Cerebellar nuclear complex (tissue), 1 donor: ENCODE measurements at places on chromosomes 7 and 10.

DNA sequence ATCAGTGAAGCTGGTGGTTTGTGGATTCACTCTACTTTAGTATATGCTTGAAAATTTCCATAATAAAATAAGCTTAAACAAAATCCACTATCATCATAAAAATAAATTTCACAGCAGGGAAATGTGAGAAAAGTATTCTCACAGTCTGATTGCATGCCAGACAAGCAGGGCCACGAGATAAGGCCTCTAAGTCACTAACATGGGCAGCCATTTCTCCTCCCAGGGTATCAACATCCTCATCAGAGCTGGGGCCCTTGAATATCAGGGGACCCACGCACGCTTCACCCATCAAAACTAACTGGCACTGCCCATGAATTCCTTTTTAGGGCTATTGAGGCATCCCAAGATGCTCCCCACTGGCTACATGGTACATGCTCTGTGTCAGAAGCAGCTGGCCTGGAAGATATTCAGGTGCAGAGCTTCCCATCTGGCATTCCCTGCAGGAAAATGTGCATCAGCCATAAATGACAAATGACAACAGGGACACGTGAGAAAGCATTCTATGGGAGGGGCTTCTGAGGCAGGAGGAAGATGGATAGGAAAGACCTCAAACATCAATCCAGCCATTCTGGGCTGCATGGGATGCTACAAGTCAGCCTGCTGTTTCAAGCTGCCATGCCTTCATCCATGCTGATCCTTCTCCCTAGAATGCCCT, 17.4 kb downstream of the CCDC6 start:
- no peak for DNase-seq

DNA sequence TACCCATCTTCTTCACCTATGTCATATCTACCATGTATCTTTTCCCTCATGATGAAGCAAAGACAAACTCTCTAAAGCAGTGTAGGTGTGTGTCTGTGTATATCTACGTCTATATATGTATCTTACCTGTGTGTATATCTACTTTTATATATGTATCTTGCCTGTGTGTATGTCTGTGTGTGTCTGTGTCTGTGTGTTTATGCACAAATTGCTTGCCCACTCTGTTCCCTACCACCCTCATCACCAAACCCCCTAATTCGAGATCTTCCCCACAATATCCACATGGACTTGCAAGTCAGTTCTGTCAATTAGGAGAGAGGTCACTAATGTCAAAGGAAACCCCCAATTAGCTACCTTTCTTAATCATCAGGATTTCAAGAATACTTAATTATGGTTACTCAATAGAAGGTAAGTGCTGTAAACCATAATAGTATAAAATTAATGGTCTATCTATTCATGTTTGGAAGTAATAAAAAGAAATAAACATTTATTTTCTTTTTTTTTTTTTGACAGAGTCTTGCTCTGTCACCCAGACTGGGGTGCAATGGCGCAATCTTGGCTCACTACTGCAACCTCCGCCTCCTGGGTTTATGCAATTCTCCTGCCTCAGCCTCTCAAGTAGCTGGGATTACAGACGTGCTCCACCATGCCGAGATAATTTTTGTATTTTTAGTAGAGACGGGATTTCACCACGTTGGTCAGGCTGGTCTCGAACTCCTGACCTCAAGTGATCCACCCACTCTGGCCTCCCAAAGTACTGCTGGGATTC, 43.6 kb downstream of the ANKRD61 start:
- no peak for DNase-seq

DNA sequence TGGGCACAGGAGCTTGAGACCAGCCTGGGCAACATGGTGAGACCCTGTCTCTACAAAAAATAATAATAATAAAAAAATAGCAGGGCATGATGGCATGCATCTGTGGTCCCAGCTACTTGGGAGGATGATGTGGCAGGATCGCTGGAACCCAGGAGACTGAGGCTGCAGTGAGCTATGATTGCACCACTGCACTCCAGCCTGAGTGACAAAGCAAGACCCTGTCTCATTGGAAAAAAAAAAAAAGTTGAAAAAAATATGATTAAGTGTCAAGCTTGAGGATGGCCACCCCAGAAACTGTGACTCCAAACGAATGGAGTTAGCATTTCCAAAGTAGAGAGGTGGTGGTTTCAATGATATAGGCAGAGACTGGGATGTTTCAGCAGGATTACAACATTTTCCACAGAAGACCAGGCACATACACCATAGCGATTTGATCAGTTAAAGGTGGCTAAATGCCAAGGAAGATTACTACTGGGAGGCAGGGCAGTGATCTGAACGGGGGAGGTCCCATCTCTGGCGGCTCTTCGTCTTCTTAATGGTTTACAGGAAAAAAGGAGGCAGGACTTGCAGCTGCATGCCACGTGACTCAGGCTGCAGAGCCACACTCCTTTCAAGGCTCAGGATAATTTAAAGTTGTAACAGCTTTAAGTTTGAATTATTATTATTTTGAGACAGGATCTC, 250.6 kb upstream of the GALNT17 start:
- DNase-seq: no peak

GRCh38 chr10:52997007-52997406, 224.4 kb upstream of the MBL2 start:
- DNase-seq: no peak
